HT-29 (cell line): ENCODE measurements at places on chromosomes 12 and 14. TPM values are rescaled to one million over a fixed set of nuclear protein-coding genes. Genes with fewer than 3 reads are reported as not detected.

DNA sequence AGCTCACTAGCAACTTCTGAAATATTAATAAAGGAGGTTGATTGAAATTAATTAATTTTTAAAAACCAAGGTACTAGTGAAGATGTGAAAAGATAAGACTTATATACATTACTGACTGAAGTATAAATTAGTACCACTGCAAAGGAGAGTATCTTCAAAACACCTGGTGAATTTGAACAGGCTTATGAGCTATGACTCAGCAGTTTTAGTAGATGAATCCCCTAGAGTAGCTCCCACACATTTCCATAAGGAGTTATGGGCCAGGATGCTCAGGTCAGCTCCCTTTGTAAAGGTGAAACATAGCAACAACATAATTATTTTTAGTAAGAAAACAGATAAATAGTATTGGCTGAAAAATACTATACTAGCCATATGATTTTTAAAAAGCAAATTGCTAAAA lies 218.6 kb downstream of the SYT1 start:
- DNase-seq, result no peak

GRCh38 chr12:19491863-19492262 lies 52.6 kb downstream of the AEBP2 start:
- no peak for DNase-seq

DNA sequence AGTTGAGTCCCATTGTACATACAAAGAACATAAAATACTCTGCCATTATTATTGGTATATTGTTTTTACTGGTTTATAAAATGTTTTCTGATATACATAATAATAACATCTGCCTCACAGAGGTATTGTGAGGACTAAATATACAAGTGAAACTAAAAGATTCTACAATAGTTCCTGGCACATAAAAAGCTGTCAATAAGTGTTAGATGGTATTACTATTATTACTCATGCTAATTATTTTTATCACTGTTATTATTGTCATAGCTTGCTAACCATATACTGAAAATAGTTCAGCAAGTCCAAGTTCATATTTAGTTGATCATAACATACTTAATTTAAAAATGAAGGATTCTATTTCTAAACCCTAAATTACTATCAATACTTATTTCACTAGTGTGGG lies 34.4 kb downstream of the BTG1 start:
- no peak for DNase-seq

DNA sequence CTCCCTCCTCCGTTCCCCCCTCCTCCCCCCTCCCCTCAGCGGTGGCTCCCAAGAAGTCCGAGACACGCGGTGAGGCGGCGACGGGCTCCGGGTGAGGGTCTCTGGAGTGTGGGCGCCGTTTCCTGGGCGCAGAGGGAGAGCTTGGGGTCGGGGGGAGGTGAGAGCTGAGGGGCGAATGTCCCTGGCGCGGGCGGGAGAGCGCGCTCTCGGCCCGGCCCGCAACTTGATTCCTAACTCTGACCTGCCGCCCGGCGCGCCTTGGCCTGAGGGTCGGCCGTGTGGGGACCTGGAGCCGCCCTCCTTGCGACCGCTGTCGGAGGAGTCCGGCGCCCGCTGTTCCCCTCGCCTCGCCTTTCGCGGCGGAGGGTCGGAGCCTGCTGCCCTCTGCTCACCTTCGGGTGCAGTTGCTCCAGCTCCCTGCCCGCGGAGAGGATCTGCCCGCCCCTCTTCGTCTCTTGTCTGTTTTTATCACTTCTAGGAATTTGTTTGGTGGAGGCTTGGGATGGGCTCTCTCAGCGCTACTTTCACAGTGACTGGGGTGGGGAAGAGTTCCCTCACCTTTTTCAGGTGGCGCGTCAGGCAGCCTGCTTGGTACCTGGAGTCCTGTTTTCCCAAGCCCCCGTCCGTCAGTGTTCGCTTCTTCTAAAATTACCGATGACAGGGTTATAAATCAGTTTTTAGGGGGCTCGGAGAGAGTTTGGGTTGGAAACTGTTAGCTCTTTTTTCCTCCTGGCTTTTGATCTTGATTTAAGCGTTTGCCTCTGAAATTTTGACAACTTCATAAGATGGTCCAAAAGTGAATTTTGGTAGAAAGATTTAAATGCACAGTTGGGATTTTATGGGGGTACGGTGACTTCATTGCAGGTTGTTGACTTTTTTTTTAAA lies 495 bp downstream of the ADIPOR2 start:
- peak; percentile 41 for DNase-seq

GRCh38 chr14:65044596-65044959 lies 57.7 kb downstream of the MAX start:
- DNase-seq, result no peak

GRCh38 chr12:570921-571794 lies 92.1 kb downstream of the NINJ2 start:
- peak; percentile 83 for DNase-seq

DNA sequence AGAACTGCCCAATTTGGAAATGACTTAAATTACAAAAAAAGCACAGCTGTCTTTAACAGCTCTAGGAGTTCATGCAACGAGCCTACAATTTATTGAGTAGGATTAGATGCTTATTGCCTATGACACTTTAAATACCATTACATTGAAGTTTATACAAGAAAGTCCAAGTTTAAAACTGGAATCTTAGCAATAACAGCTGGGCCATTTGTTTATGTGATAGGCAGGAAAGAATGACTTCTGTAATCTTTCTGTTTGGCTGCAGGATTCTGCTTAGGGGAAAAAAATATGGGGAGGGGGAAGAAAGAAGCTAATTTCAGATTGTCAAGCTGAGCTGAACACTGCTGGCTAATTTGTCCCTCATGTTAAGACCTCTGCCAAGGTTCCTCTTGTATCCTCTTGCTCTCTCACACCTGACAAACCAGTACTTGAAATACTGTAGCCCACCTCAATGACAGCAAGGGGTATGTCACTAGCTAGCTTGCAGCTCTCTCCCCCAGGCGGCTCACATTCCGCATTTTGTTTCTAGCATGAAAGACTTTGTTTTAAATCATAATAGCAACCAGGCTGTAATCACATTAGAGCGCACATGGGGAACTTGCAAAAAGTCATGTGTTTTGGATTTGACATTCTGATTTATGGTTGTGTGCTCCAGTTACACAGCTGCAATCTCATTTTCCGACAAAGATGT lies 384.8 kb downstream of the BMP4 start:
- no peak for DNase-seq

DNA sequence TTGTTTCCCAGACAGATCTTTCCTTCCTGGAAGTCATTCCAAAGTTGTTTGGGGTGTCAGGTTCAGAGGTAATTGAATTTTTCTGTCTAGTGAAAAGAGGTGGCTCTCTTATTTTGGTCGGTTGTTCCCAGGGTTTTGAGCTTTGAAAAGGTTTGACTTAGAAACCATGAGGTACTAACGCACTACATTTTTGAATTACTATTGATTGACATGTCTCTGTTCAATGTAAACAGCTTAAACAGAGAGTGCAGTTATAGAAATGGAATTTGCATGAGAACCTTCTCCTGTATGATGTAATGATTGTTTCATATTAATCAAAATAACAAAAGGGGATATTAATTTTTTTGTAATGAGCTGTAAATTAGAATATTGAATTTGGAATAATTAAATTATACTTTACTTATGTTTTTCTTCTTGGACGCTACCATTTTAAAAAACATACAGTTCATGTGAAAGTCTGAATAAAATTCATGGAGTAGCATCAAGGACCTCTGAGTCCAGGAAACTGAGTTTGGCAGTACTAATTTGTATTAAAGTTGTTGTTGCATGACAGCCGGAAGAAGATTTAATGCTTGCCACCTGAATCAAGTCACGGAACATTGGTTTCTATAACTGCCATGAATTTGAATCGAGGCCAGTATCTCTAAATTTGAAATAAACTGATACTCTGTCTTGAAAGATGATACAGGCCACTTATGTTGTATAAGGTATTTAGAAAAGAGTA lies 41.7 kb downstream of the NPAS3 start:
- DNase-seq, result no peak

- DNase-seq, result no peak
Measured at GRCh38 chr14:89588016-89588415, 171.0 kb upstream of the FOXN3 start.

- peak; percentile 45 for DNase-seq
Measured at GRCh38 chr14:37150414-37150813, 22.0 kb downstream of the SLC25A21 start.

- DNase-seq, result no peak
Measured at GRCh38 chr14:58904776-58905175, 267.0 kb downstream of the DACT1 start.

DNA sequence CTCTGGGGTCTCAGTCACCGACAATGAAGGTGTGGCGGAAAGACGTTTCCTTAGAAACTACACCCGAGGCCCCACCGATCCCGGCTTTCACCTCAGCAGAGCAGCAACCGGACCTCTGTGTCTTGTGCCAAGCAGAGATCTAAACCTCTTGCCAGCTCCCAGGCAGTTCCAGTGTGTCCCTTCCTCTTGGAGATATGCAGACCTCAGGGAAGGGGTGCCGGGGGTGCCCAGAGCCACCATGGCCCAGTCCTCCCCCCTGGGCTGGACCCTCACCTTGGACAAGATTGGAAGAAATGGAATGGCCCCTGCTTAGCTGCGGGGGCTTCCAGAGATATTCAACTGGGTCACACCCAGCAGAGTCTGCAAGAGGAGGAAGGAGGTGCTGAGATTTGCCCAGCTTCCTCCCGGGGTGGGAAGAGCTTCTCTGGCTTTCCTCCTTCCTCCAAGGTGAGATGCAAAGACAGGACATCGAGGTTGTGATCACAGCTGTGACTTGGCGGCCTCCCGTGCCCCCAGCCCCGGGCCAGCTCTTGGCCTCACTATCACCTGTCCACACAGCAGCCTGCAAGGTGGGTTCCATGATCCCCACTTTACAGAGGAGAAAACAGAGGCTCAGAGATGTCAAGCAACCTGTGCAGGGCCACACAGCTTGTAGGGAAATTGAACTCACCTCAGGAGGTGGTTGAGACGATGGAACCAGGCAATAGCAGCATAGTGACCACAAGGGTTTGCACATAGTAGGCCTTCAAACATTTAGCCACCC lies 281.7 kb upstream of the RTL1 start:
- no peak for DNase-seq

GRCh38 chr12:64780531-64781279 lies 21.5 kb upstream of the GNS start:
- peak; percentile 81 for DNase-seq

DNA sequence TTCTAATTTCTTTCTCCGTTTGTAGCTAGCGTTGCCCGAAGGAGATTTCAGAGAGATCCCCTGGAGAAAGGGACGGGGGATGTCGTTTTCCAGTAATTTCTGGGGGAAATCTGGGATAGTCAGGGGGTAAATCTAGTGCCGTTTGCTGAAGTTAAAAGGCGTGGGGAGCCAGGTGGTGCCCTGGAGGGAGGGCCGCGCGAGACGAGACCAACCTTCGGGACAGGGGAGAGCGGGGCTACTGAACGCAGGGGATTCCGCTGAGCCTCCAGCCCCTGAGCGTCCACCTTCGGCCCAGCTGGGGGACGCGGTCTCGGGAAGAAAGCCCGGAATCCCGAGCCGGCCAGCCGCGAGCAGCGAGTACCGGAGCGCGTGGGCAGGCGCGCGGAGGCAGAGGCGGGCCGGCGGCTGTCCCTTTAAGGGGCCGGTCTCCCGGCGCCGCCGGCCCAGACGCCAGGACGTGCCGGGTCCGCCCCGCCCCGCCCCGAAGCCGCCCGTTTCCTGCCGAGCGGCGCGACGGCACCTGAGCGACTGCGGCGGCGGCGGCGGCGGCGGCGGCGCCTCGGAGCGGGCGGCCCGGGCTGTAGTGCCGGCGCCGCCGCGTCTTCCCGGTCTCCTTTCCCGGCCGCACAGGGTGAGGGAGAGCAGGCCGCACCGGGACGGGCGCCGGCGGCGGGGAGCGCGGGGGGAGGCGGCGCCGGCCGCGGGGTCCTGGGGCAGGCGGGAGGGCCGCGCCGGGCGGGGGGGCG lies at the start of gene KTN1:
TSS of gene KTN1 (plus strand) at position 484 of the 746 bp plus-strand sequence. CDS start 31,842 bp downstream, outside the sequence.
- DNase-seq, result peak; percentile 74

Gene OR6S1
- total RNA-seq, result not detected in 2 replicates

Gene DMAC2L
- 4.1 and 6.1 TPM in 2 replicates for total RNA-seq

Gene TEX52
- total RNA-seq, result 0.10 and 0.94 TPM in 2 replicates

Gene RNASE1
- 0.37 and 7.7 TPM in 2 replicates for total RNA-seq

Gene PIWIL1
- not detected in 2 replicates for total RNA-seq

Gene ARHGEF25
- total RNA-seq, result 0.25 TPM in 1 of 2 replicates, not detected in the other
